ENCODE measurements at places on chromosomes 6 and 20. TPM values are rescaled to one million over a fixed set of nuclear protein-coding genes. Genes with fewer than 3 reads are reported as not detected.

Gene SRMS
- total RNA-seq: 0.18 TPM

Gene RPL10A
- total RNA-seq: 1,536 TPM

Gene CLVS2
- total RNA-seq: 0.08 TPM

Gene WFDC12
- not detected for total RNA-seq

Gene ARFGEF3
- 0.57 TPM for total RNA-seq

Gene MC3R
- total RNA-seq: not detected

Gene TREM2
- total RNA-seq: not detected

Gene DYNLT2
- 0.81 TPM for total RNA-seq

Gene B3GAT2
- 0.05 TPM for total RNA-seq

Gene RAET1E
- total RNA-seq: 2.7 TPM

Gene PAQR8
- total RNA-seq: 1.00 TPM

Gene MLIP
- total RNA-seq: not detected

Gene SLC12A5
- 15.3 TPM for total RNA-seq

Gene CGAS
- total RNA-seq: 4.9 TPM

Gene CRISP3
- not detected for total RNA-seq

Gene MAFB
- 0.07 TPM for total RNA-seq

Gene PXDC1
- 19.6 TPM for total RNA-seq

Gene FLOT1
- 109 TPM for total RNA-seq

Gene C6orf141
- 13.5 TPM for total RNA-seq

Gene HRH3
- total RNA-seq: not detected
